ENCODE measurements at places on chromosomes 3 and 15. TPM values are rescaled to one million over a fixed set of nuclear protein-coding genes. Genes with fewer than 3 reads are reported as not detected.
A peak's percentile ranks its signal among the peaks of the same experiment; 100 is the strongest.

- no peak for DNase-seq
Observed at GRCh38 chr3:80978216-80978969, 783.1 kb downstream of the GBE1 start.

DNA sequence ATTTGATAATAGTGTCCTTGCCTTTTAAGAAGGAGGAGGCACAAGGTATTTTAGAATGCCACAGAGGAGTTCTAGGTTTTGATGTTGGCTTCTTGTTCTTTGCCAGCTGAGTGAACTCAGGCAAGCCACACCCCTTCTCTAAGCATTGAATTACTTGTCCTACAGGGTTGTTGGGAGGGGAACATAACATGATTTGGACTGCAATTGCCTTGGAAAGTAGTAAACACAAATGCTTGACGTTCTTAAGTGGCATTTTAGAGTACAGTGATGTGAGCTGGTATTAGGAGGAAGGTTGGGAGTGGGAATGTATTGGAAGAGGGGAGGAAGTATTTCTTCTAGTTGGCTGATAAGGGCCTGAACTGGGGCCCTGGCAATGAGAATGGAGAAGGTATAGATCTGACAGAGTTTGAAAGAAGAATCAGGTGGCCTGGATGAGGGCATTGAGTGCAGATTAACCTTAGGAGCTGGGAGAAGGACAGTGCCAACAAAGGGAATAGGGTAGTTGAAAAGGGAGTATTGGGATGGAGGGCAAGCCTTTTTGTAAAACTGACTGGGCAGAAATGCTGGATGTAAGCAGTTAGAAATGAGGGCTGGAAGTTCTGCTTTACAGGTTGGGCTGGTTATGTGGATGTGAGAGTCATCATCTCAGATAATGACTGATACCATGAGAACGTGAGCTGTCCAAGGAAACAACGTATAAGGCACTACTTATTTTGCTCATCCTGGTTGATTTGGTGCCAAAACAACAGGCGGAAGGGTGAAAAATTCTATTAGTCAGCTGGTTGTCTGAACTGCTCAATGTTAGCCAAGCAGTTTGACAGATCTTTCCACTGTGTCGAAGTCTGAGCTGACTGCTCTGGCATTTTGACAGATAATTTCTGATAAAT, 16.7 kb downstream of the KAT2B start:
- DNase-seq: peak; percentile 62

Gene CISH
- 0.57 TPM for total RNA-seq

Gene ZXDC
- total RNA-seq: 33.3 TPM

Gene GPR156
- 0.39 TPM for total RNA-seq

- DNase-seq: no peak
Observed at GRCh38 chr3:45546716-45547701, 47.5 kb upstream of the LIMD1 start.

Data from Panc1 (cell line).